Placental epithelial cell (primary cell): ENCODE measurements at places on chromosomes 3 and 15. TPM values are rescaled to one million over a fixed set of nuclear protein-coding genes. Genes with fewer than 3 reads are reported as not detected.

The VEPH1 gene
- total RNA-seq, result 3.9 and 17.1 TPM in 2 replicates

The SLC28A2 gene
- total RNA-seq, result not detected in 2 replicates

The MKRN3 gene
- total RNA-seq, result 0.11 and 1.6 TPM in 2 replicates

The TGM5 gene
- total RNA-seq, result not detected in 2 replicates

The OTOL1 gene
- not detected in 2 replicates for total RNA-seq

The TM6SF1 gene
- not detected in 2 replicates for total RNA-seq

The KCNAB1 gene
- total RNA-seq, result under 0.01 and 0.54 TPM in 2 replicates

The DUOXA2 gene
- total RNA-seq, result not detected in 2 replicates

The RBPMS2 gene
- total RNA-seq, result not detected in 2 replicates

The FAM107A gene
- not detected in 2 replicates for total RNA-seq

The LRRC2 gene
- 0.11 TPM in 1 of 2 replicates, not detected in the other for total RNA-seq

The ZIC1 gene
- total RNA-seq, result 0.43 TPM in 1 of 2 replicates, not detected in the other

The MINAR1 gene
- total RNA-seq, result 2.3 and 3.9 TPM in 2 replicates

The POTEB3 gene
- total RNA-seq, result not detected in 2 replicates

The CLRN1 gene
- not detected in 2 replicates for total RNA-seq
